Activated CD4-positive, alpha-beta T cell treated with anti-CD3 and anti-CD28 coated beads, Interleukin-2, amount 10 ng/mL, durations not matched to agents 7 days and 5 days (primary cell): ENCODE measurements at places on chromosomes 7 and 10.
A peak's percentile ranks its signal among the peaks of the same experiment; 100 is the strongest.

DNA sequence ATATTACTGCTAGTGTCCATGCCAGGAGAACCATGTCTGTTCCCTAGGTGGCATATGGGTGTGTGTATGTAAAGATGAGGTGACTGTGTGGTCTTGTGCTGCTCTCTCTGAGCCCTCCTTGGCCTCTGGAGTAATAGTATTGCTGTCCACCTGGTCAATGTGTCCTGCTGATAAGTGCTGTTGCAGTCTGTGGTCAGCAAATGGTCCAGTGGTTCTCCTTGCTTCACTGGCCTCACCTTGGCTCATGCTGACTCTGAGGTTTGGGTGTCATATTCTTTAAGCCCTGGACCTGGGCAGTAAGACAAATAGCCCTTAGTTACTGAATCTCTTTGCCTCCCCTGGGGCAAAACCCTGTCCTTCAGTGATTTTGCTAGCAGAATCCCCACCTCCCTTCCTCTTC is 56.8 kb downstream of the TPST1 start:
- H3K4me3 ChIP-seq, result no peak overlapping the region
- no peaks in the 10 kb centered on the region for H3K4me1 ChIP-seq
- H3K36me3 ChIP-seq, result no peaks in the 10 kb centered on the region
- no peak for DNase-seq

- no peak overlapping the region for H3K4me3 ChIP-seq
- peaks cover 60% of the 10 kb centered on the region for H3K27me3 ChIP-seq
- H3K27ac ChIP-seq, result no peak overlapping the region
- no peaks in the 10 kb centered on the region for H3K36me3 ChIP-seq
- H3K4me1 ChIP-seq, result peaks cover 8% of the 10 kb centered on the region
- DNase-seq, result no peak
Observed at GRCh38 chr7:22635349-22635748, 91.7 kb upstream of the IL6 start.

- no peak overlapping the region for H3K27ac ChIP-seq
- no peak overlapping the region for H3K4me3 ChIP-seq
- no peaks in the 10 kb centered on the region for H3K36me3 ChIP-seq
Observed at GRCh38 chr7:124269774-124270173, 236.9 kb upstream of the TMEM229A start.

DNA sequence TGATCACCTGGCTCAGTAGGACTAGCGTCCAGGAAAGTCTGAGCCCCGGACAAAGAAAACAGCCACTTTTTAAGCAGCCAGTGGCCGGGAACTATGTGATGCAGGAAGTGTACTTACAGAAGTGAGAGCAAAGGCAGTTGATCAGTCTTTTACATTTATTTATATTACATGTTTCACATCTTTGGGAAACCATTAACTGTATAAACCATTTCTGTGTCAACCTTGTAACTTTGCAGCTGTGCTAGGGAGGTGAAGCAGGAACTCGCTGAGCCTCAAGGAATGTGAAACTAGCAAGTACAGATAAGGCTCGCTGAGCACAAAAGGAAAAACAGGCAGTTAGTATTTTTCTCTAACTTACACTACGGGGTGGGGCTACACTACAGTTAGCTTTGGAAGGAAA is 39.9 kb upstream of the HECW1 start:
- DNase-seq, result no peak
- peaks cover 8% of the 10 kb centered on the region for H3K27me3 ChIP-seq

DNA sequence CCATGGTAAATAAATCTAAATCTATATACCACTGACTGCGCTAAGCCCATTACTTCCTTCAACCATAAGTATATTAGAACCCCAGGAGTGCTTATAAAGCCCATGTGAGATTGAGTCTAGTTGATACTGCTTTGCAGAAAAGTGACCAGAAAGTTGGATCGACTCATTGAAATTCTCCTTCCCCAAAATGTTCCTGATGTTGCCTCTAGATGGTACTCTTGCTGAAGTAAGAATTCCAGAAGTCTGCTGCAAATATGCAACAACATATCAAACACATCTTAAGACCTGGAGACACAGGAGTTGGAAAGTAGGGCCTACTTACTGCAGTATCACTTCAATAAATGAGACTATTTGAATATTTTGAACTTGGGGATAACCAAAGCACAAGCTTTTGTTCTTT is 550.8 kb downstream of the IPMK start:
- no peaks in the 10 kb centered on the region for H3K4me1 ChIP-seq
- no peak for DNase-seq
- no peaks in the 10 kb centered on the region for H3K36me3 ChIP-seq
- H3K27me3 ChIP-seq, result no peaks in the 10 kb centered on the region
- H3K4me3 ChIP-seq, result no peak overlapping the region

GRCh38 chr7:138864667-138865066 is 66.7 kb upstream of the ATP6V0A4 start:
- DNase-seq, result no peak
- H3K27ac ChIP-seq, result peak overlapping the region; percentile 13
- H3K4me1 ChIP-seq, result peaks cover 24% of the 10 kb centered on the region
- H3K36me3 ChIP-seq, result no peaks in the 10 kb centered on the region

DNA sequence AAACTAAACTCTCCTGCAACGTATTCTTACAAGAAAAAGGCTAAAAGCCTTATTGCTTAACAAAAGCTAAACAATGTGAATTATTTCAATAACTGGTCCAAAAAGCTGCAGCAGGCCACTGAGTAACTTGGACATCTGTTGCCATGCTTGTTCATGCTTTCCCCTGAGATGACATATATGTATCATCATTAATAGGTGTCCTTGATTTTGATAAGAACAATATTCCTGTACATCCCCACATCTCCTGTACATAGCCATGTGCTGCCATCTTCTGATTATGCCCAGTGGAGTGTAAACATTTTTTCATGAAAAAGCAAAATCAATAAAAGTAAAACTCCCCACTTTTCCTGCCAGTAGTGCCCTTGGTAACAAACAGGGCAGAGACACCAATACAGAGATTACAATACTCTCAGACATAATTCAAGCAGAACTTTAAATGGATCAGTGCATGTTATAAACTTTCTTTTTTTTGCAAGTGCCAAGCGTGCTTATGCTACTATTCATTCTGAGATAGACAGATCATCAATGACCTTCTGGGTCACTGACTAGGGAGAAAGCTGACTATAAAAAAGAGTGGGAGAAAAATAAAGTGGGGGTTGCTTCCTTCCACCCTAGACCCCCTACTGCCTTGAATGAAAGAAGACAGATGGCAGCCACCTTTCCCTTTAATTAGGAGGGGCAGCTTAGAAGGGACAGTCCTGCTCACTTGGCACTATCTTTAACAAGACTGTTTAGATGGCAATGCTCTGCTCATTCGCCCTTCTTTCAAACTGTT is 205.5 kb upstream of the KLF14 start:
- H3K27me3 ChIP-seq, result no peaks in the 10 kb centered on the region
- no peak for DNase-seq
- peaks cover 74% of the 10 kb centered on the region for H3K36me3 ChIP-seq
- H3K4me3 ChIP-seq, result peak overlapping the region; percentile 0
- H3K27ac ChIP-seq, result peak overlapping the region; percentile 58

DNA sequence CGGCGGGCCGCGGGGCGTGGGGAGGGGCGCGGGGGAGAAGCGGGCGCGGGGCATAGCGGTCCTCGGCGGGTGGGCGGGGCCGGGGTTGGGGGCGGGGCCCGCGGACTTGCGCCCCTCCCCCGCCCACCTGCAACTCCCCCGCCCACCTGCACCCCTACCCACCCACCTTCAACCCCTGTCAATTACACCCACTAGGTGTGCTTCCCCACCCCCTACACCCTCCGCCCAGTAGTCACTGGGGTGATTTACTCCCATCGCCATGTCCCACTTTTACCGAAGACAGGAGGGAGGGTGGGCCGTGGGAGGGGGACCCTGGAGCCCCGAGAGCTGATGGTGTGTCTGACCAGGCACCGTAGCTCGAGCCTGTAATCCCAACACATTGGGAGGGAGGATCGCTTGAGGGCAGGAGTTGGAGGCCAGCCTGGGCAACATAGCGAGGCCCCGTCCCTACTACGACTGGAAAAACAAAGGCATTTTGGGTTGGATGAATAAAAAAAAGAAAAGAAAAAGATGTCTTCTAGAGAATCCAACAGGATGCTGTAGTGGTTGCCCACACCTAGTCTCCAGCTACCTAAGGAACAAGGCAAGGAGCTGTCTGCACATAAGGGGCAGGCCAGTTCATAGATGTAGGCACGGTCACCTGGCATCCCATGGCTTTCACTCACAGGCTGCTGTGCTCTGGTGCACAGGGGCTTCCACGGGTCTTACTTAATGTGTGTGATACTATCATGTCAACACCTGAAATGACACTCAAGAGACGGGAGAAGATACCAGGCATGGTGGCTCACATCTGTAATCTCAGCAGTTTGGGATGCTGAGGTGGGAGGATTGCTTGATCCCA is 761 bp downstream of the KCTD7 start:
- H3K27me3 ChIP-seq, result peaks cover 4% of the 10 kb centered on the region
- peaks cover 55% of the 10 kb centered on the region for H3K4me1 ChIP-seq
- peaks cover 33% of the 10 kb centered on the region for H3K36me3 ChIP-seq
- peak overlapping the region; percentile 70 for H3K4me3 ChIP-seq
- DNase-seq, result no peak

GRCh38 chr10:4058514-4059029 is 273.6 kb upstream of the KLF6 start:
- DNase-seq, result no peak
- no peak overlapping the region for H3K27ac ChIP-seq
- no peaks in the 10 kb centered on the region for H3K36me3 ChIP-seq
- H3K4me3 ChIP-seq, result no peak overlapping the region

GRCh38 chr10:99758211-99758891 is 24.1 kb upstream of the ABCC2 start:
- H3K4me3 ChIP-seq, result no peak overlapping the region
- DNase-seq, result no peak
- peaks cover 58% of the 10 kb centered on the region for H3K36me3 ChIP-seq
- no peaks in the 10 kb centered on the region for H3K4me1 ChIP-seq

DNA sequence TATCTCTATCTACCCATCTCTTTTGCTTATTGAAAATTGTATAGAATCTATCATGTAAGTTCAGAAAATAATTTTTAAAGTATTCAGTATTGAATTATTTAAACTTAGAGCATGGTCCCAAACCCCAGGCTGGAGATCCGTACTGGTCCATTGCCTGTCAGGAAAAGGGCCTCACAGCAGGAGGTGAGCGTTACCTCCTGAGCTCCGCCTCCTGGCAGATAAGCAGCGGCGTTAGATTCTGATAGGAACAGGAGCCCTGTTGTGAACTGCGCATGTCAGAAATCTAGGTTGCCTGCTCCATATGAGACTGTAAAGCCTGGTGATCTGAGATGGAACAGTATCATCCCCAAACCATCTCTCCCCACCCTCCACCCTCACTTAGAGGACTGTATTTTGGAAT is 266.0 kb upstream of the CNTNAP2 start:
- no peak overlapping the region for H3K27ac ChIP-seq
- DNase-seq, result no peak
- H3K4me1 ChIP-seq, result no peaks in the 10 kb centered on the region

DNA sequence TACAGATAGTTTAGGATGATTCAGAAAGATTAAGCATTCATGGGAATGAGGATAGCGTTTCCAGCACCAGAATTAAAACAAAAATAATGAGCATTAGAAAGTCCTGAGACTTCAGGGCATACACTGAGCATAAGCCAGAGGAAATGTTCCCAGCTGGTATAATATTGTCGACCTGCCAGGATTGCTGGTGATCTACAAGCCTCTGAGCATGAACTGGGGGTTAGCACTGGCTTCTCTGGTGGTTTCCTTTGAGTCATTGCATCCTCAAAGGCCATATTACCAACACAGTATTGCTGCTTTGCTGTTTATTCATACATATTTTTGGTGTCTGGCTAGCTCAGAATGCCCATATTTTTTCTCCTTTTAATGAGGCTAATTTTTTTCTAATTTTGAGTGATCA is 10.7 kb upstream of the ATRNL1 start:
- no peak for DNase-seq
- no peaks in the 10 kb centered on the region for H3K4me1 ChIP-seq
- H3K36me3 ChIP-seq, result no peaks in the 10 kb centered on the region
- H3K4me3 ChIP-seq, result no peak overlapping the region
- no peak overlapping the region for H3K27ac ChIP-seq

DNA sequence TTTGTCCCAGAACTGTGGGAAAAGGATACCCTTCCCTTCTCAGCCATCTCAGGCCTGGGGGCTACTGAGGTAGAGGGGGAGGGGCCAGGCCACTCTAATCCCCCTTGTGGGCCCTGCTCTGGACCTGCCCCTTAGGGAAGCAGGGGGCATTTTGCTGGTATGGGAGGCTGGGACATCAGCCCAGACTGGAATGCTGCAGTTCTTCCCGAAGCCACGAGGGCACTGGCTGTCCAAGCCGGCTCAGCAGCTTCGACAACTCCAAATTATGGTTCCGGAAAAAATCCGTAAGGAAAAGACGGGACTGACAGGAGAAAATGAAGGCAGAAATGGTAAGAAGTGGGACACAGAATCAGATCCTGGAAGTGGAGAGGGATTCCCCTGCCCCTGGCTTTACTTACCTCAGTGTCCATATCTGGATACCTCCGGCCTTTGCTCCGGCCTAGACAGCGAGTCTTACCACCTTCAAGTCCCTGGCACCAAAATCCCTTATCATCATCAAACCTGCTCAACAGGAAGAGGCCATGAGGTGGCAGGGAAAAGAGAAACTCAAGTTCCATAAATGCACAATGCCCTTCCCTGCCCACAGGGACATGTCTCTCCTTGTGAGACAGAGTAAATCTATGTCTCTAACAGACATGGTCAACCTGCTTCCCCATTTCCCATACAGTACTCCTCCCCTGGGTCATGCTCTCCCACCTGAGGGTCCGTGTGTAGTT is 9.0 kb downstream of the NDST2 start:
- H3K4me3 ChIP-seq, result no peak overlapping the region
- no peak overlapping the region for H3K27ac ChIP-seq
- no peaks in the 10 kb centered on the region for H3K27me3 ChIP-seq
- DNase-seq, result no peak

DNA sequence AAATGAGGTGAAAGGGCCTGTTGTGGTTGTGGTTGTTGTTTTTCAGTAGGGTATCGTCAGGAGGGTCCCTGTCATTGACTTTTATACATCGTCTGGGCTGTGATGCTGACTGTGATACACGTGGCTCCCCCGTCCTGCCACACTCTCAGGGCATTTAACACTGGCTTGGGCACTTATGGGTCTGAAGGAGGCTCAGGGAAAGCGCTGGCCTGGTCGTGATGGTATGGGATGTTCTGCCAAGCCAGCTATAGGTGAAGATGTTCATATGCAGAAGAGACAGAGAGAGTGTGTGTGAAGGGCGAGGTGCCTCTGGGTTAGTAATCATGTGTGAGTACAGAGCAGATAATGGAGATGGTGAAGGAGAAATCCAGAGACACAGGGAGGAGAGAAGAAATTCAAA is 158.5 kb downstream of the PRPF18 start:
- peaks cover 10% of the 10 kb centered on the region for H3K4me1 ChIP-seq
- no peak overlapping the region for H3K4me3 ChIP-seq
- peaks cover 15% of the 10 kb centered on the region for H3K27me3 ChIP-seq
- H3K27ac ChIP-seq, result no peak overlapping the region

DNA sequence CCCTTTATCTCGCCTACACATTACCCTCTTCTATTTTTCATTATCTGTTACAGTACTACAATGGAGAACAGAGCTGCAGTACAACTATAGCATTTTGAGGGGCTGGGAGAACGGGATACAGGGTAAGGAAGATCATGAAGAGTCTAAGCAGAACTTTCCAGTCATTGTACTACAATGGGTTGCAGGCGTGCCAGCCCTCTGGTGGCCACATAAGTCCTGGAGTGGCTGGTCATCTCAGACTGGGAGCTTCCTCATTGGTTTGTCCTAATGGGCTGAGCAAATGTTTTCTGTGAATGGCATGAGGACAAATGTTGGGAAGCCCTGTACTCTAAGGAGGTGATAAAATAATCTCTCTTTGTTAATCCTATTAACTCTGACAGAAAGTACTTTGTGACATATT is 33.0 kb downstream of the TMEM106B start:
- H3K4me3 ChIP-seq, result no peak overlapping the region
- H3K4me1 ChIP-seq, result peaks cover 12% of the 10 kb centered on the region
- peaks cover 17% of the 10 kb centered on the region for H3K36me3 ChIP-seq
- no peaks in the 10 kb centered on the region for H3K27me3 ChIP-seq

GRCh38 chr7:64544010-64544409 is 18.9 kb downstream of the ZNF680 start:
- H3K4me1 ChIP-seq, result no peaks in the 10 kb centered on the region
- no peak for DNase-seq
- H3K27ac ChIP-seq, result no peak overlapping the region
